ENCODE measurements at places on chromosomes 4 and X. TPM values are rescaled to one million over a fixed set of nuclear protein-coding genes. Genes with fewer than 3 reads are reported as not detected.
A peak's percentile ranks its signal among the peaks of the same experiment; 100 is the strongest.

GRCh38 chr4:48331577-48332330, 9.6 kb upstream of the SLAIN2 start:
- no peak overlapping the region for H3K4me3 ChIP-seq
- H3K36me3 ChIP-seq: no peaks in the 10 kb centered on the region
- H3K4me1 ChIP-seq: peaks cover 10% of the 10 kb centered on the region
- H3K27me3 ChIP-seq: peaks cover 4% of the 10 kb centered on the region

Gene ACOX3
- 27.8 TPM for total RNA-seq

DNA sequence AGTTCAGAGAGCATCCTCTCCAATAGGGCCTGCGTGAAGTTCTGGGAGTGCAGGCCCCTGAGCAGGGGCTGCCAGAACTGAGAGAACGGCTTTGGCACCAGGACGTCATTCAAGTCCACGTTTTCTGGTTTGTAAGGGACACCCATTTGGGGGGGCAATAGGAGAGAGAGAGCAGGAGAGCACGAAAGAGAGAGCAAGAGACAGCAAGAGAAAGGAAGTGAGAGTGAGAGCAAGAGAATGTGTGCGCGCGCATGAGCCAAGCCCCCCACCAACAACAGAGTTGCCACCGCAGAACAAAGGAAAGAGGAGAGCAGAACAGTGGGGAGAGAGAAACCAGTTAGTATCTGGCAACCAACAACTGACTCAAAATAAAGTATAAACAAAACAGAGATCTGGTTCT, 10.4 kb downstream of the LAS1L start:
- no peaks in the 10 kb centered on the region for H3K4me1 ChIP-seq
- no peak for DNase-seq
- H3K4me3 ChIP-seq: no peak overlapping the region
- no peaks in the 10 kb centered on the region for H3K27me3 ChIP-seq
- peaks cover 37% of the 10 kb centered on the region for H3K36me3 ChIP-seq
- H3K27ac ChIP-seq: no peak overlapping the region

- H3K4me1 ChIP-seq: no peaks in the 10 kb centered on the region
- H3K4me3 ChIP-seq: no peak overlapping the region
- no peaks in the 10 kb centered on the region for H3K27me3 ChIP-seq
- no peaks in the 10 kb centered on the region for H3K36me3 ChIP-seq
These were observed 239.9 kb downstream of the NKX6-1 start for GRCh38 chr4:84258905-84259830.

DNA sequence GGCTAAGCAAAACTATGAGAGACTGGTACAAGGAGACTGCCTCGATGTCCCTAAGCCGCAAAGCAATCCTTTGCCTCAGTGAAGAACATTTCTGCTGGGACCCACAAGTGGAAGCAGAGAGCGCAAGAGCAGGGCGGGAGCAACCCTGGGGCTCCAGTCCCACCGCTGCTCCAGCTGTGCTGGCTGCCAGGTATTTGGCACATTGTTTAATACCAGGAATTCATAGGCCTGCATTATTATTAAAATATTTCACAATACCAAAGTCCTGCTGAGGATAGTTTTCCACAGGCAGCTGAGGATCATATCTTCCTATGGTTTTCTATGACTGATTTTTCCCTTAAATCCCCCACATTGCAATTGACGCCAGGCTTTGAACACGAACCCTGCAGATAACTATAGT, 163.5 kb upstream of the TLL1 start:
- no peak for DNase-seq
- no peaks in the 10 kb centered on the region for H3K4me1 ChIP-seq
- no peaks in the 10 kb centered on the region for H3K27me3 ChIP-seq
- H3K36me3 ChIP-seq: no peaks in the 10 kb centered on the region

Gene GAGE12J
- not detected for total RNA-seq

DNA sequence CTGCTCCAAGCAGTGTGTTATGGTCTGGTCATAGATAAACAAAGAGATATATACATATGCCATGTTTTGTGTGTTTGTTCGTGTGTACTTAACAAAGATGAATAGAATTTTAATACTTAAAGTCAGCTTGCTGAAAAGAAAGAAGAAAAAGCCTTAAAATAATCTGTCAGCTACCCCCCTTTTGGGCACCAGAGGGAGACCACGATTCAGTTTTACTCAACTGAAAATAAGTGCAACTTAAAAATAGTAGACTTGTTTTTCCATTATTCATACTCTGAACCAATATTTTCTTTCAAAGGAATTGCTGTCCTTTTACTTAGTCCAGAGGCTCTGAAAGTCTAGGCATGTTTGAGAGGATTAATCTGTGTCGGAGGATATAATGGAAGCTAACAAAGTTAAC, 181.7 kb upstream of the AGTR2 start:
- H3K36me3 ChIP-seq: no peaks in the 10 kb centered on the region
- H3K4me3 ChIP-seq: no peak overlapping the region
- no peak for DNase-seq

Gene HTRA3
- 0.11 TPM for total RNA-seq

DNA sequence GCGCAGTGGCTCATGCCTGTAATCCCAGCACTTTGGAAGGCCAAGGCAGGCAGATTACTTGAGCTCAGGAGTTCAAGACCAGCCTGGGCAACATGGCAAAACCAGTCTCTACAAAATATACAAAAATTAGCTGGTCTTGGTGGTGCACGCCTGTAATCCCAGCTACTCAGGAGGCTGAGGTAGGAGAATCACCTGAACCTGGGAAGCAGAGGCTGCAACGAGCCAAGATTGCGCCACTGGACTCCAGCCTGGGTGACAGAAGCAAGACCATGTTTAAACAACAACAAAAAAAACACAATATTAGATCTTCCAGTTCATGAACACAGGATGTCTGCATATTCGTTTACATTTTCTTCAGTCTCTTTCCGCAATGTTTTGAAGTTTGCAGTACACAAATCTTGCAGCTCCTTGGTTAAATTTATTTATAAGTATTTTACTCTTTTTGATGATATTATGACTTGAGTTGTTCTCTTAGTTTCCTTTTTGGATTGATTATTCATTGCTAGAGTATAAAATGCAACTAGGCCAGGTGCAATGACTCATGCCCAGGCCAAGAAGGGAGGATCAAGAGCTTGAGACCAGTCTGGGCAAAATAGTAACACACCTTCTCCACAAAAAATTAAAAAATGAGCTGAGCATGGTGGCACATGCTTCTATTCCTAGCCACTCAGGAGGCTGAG, 30.4 kb upstream of the ABCG2 start:
- peak; percentile 13 for DNase-seq
- H3K4me3 ChIP-seq: no peak overlapping the region
- H3K4me1 ChIP-seq: no peaks in the 10 kb centered on the region

Gene PCDH19
- not detected for total RNA-seq

Gene APBB2
- total RNA-seq: 2.3 TPM

GRCh38 chr4:10629394-10629793, 55.2 kb downstream of the CLNK start:
- H3K4me3 ChIP-seq: no peak overlapping the region
- no peak overlapping the region for H3K27ac ChIP-seq
- peak; percentile 39 for DNase-seq
- peaks cover 2% of the 10 kb centered on the region for H3K27me3 ChIP-seq
- H3K4me1 ChIP-seq: peaks cover 14% of the 10 kb centered on the region

All from activated CD8-positive, alpha-beta T cell treated with anti-CD3 and anti-CD28 coated beads for 36 hours (primary cell).